ENCODE measurements at places on chromosomes 3 and 15.
A peak's percentile ranks its signal among the peaks of the same experiment; 100 is the strongest.

DNA sequence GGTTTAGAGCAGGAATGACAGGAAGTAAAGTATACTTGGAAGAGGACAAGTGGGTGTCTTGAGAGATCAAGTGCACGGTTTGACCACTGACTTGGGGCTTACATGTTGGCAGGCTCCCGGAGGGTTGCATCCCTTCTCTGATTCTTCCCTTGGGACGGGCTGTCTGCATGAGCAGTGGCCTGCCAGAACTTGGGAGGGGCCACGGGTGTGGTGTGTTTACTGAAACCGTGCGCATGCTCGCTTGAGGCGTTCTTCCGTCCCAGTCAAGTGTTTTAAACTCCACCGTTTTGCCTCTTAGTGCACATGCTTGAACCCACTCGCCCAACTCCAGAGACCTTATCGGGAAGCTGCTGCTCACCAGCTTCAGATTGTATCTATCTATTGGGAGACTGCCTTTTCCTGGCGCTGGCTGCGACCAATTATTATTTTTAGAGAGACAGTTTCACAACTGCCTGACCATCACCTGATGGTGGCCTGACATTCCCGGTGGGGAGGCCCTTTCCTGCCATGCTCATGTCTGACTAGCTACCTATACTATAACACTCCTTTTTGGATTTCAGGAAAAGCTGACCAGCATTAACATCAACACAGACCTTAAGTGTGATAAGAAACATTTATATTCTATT is 14.9 kb upstream of the C3orf22 start:
- DNase-seq: no peak

- no peak for DNase-seq
These were observed 179.8 kb downstream of the APBA2 start for GRCh38 chr15:29065571-29065970.

- DNase-seq: no peak
These were observed 393.5 kb upstream of the ARRDC4 start for GRCh38 chr15:97566961-97567360.

DNA sequence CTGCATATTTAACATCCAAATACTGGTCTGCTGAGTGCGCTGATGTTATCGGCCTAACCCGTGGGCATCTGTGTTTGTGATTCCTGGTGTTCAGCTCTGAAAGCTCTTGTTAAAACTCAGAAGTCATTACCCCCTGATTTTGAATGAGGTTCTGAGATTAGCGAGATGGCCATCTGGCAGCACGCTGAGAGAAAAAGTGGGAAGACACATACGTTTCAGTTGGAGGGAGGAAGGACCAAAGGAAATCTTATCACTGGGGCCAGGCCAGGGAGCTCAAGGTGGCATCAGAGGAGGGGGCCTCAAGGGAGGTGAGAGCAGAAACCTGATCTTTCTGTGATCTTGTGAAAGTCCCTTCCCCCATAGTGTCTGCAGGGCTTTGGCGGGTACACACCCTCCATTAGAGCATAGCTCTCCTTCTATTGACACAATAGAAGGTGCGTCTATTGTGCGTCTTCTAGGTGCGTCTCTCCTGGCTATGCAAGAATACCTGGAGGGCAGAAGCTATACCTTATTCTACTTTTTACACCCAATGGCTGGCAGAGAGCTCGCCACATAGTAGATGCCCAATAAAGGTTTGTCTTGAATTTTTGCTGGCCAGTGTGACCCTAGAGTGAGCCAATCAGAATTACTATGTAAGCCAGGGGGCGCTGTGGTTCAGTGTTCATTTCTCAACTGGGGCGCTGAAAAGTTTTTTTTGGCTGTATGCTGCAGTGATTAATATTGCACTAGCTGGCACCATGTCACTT is 182.4 kb downstream of the SHQ1 start:
- DNase-seq: no peak

- no peak for DNase-seq
These were observed 222.6 kb downstream of the ZNF385D start for GRCh38 chr3:21528291-21528995.

DNA sequence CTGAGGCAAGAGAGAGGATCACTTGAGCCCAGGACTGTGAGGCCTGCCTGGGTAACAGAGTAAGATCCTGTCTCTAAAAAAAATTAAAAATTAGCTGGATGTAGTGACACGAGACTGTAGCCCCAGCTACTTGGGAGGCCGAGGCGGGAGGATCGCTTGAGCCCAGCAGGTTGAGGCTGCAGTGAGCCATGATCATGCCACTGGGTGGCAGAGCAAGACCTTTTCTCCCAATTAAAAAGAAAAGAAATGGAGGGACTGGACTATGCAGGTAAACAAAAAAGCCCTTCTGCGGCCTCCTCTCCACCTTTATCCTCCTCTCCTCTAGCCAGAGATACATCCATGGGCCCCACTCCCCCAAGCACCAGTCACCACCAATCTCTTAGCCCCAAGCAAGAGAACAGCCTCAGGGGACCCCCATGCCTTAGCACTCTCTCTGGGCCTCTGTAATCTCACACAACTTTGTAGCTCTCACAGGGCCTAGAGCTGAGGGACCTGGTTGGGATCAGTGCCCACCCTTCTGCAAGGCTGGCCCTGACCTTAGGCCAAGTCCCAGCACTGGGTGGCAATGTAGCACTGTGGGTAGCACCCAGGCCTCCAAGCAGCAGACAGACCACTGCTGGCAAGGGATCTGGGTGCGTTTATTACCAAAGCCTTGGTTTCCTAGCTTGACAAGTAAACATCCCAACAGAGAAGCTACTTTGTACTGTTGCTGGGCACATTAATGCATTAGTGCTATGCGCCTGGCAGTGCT is 43.4 kb downstream of the FAM174B start:
- DNase-seq: peak; percentile 25

DNA sequence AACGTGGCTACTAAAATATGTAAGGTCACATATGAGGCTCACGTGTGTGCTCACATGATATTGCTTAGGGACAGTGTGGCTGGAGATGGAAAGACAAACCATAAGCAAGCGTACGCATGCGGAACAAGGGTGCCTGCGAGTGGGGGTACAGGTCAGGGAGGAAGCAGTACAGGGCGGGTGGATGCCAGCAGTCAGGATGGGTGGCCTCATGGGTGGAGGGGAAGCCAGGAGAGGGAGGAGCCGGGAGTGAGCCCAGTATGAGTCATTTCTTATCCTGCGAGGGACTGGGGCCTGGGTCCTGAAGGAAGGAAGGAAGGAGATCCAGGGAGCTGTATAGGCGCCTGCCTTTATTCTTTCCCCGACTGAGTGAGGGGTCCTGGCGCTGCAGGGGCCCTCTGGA is 42.0 kb upstream of the CGNL1 start:
- no peak for DNase-seq

GRCh38 chr3:170977949-170978745 is 48.4 kb downstream of the SLC2A2 start:
- DNase-seq: peak; percentile 51

DNA sequence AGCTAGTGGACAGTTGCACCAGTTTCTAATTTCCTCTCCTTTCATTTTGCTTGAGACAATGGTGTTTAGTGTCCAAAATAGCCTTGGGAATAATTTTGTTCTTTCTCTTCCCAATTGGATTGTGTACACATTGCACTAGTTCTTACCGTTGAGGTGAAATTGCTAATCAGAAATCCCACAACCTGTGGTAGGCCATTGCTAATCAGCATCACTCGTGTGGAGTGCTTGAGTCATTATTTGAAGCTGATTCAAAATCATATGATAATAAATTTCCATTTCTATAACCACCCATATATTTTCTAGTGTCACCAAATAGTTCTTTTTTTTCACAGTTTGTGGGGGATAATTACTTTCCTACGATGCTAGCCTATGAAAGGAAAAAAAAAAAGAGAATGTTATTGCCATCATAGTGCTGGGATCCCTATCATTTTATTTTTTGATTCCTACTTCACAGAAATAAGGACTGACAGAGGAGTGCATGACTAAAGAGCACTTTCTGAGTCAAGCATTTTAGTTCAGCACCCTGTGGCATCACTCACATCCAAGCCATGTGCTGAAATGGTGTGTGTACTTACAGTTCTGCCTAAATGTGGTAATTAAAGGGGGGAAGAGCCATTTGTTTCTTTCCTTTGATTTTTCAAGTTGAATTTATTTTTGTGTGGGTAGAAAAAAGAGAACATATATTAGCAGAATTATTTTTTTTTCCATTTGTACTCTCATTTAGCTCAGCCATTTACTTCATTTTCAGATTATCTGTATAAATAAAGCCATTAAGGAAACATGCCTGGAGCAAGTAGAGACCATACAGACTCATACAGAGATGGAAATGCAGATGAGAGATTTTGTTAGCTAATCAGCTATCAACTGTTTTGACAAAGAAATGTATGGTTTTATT is 108.0 kb upstream of the MEIS2 start:
- no peak for DNase-seq

GRCh38 chr3:13682331-13683013 is 133.5 kb downstream of the FBLN2 start:
- DNase-seq: no peak

GRCh38 chr3:111087924-111088469 is 16.4 kb downstream of the NECTIN3 start:
- no peak for DNase-seq

DNA sequence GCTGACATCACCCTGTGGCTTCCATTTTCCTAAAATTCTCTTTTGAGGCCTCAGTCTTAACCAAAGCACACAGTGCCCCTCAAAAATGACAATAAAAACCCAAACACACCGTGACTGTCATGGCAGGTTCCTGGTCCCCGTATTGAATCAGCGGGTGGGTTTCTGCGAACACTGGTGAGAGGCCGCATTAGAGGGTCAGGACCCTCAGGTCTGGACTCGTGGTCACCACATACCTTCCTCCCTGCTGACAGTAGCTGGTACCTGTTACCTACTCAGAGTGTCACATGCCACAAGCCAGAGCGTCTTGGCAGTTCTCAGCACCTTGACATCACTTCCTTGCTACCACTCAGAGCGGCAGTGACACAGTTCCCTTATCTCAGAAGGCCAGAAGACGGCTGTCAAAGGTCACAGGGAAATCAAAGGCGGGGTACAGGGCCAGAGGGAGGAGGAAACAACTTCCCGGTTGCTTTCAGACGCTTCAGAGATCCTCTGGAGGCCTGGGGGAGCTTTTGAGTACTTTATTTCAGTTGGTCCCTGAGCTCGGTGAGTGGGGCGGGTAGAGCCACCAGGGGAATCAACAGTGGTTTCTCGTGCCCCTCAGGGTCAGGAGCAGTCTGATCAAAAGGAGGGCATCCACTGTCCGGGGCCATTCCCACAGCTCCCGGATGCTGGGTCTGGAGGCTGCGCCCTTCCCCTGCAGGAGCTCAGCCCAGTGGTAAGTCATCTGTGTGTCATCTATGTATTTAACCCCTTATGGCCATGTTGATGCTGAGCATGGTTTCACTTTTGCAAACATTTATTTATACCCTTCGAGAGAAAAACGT is at the start of the genes CCR5AS and CCRL2:
Gene CCR5AS (minus strand): TSS at position 279 of the 824 bp plus-strand sequence.
Gene CCRL2 (plus strand): TSS at position 472 of the 824 bp plus-strand sequence. CDS start 821 bp downstream, outside the sequence.
- DNase-seq: peak; percentile 45

DNA sequence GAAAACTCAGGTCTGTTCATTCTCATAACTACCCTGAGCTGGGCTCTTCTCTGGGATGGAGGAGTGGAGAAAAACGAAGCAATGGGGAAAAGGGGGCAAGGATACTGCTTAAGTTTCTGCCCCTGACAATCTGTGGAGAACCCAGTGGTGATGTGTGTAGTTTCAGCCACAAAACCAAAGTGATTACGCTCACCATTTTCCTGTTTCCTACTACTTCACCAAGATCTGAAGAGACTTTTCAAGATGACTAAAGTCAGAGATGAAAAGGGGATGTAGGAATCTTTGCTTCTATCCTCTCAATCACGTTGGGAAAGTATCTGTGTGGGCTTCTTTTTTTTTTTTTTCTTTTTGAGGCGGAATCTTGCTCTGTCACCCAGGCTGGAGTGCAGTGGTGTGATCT is 8.3 kb upstream of the UBE2E1 start:
- DNase-seq: no peak

DNA sequence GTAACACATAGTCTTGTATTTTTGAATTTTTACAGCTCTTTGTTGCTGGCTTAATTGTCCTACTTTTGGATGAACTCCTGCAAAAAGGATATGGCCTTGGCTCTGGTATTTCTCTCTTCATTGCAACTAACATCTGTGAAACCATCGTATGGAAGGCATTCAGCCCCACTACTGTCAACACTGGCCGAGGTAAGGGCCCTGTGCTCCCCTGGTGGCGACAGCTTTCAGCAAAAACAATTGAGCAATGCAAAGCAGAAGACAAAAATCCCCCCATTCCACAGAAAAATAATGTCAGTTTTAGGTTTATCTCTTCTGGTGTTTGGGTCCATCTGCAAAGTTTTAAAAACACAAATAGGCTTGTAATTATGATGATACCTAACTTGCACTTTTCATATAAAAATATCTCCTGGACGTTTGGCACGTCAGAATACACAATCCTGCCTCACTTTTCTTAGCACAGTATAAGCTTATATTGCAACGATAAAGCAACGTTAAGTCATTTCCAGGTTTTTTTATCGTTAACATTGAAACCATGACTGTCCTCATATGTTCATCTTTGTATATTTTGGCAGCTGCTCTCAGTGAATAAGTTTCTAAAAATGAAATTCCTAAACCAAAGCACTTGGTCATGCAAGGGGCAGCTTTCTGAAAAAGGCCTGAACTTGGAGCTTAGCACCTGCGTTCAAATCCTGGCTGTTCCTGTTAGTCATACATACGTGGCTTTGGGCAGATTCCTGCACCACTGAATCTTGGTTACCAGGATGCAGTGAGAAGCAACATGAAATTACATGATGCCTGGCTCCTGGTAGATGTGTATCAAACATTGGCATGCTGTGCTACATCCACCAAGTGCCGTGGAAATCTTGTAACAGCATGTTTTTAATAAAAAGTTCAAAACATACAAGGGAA is 8.5 kb downstream of the SEC61A1 start:
- DNase-seq: no peak

DNA sequence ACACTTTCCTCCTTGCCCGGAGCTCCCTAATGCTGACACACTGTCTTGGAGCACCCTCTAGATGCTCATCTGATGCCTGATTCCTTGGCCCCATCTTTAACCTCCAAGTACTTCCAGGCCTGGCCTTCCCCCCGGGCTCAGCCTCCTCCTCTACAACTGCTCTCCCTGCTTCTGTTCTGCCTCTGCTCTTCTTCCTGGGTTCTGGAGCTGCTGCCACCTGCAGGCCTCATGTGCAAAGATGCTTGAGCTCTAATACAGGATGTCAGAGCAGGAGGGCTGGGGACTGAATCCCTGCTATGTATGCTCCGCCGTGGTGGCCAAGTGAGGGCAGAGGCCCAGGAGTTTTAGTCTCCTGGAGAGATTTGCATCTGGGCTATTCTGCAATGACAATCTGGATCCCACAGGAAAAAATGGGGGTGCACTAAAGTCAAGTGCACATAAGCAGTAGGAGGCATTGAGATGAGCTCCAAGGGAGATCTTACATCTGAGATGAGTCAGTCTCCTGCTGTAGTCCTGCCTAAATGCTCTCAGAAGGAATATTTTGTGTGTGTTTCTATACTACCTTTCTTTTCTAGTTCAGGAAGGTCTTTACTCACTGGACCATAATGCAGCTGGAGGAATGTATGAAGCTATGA is 296.3 kb downstream of the UACA start:
- DNase-seq: peak; percentile 86

GRCh38 chr3:37251993-37252392 is 77.6 kb upstream of the LRRFIP2 start:
- DNase-seq: no peak

GRCh38 chr15:42731461-42731860 is 5.5 kb downstream of the CDAN1 start:
- DNase-seq: no peak

- no peak for DNase-seq
These were observed 368.6 kb upstream of the DPH6 start for GRCh38 chr15:35914573-35914972.
